ENCODE measurements at places on chromosomes 4 and X.

- no peak overlapping the region for H3K27ac ChIP-seq
- no peaks in the 10 kb centered on the region for H3K4me1 ChIP-seq
- H3K4me3 ChIP-seq, result no peak overlapping the region
- H3K27me3 ChIP-seq, result no peaks in the 10 kb centered on the region
- H3K36me3 ChIP-seq, result no peaks in the 10 kb centered on the region
- DNase-seq, result no peak
Measured at GRCh38 chr4:31237233-31237632, 517.1 kb downstream of the PCDH7 start.

DNA sequence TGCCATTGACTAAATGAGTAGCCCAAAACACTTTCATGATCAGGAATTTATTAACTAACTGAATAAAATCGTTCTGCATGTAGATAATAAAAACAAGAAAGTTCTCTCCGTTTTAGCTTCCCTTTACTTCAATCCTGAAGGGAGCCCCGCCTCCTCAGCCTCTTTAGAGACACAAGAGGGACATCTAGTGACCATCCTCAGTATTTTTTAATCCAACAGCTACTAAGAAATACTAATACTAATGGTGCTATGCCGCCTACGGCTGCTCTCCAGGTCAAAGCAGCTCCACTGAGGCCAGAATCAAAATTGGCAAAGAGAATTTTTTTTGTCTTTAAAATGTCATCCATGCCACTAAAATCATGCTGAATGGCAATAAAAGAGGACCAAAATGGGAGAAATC lies 3.2 kb upstream of the PCDH19 start:
- no peaks in the 10 kb centered on the region for H3K27me3 ChIP-seq
- no peak overlapping the region for H3K4me3 ChIP-seq
- H3K4me1 ChIP-seq, result no peaks in the 10 kb centered on the region
- no peak overlapping the region for H3K27ac ChIP-seq
- no peaks in the 10 kb centered on the region for H3K36me3 ChIP-seq

- peaks cover 65% of the 10 kb centered on the region for H3K36me3 ChIP-seq
- no peak overlapping the region for H3K4me3 ChIP-seq
- no peak overlapping the region for H3K27ac ChIP-seq
- no peaks in the 10 kb centered on the region for H3K4me1 ChIP-seq
- DNase-seq, result no peak
Measured at GRCh38 chr4:139054791-139055505, 39.4 kb downstream of the NOCT start.

- H3K27me3 ChIP-seq, result no peaks in the 10 kb centered on the region
- no peak overlapping the region for H3K4me3 ChIP-seq
- H3K4me1 ChIP-seq, result no peaks in the 10 kb centered on the region
- no peak for DNase-seq
- H3K36me3 ChIP-seq, result no peaks in the 10 kb centered on the region
Measured at GRCh38 chrX:120402369-120402768, 40.5 kb downstream of the ATP1B4 start.

DNA sequence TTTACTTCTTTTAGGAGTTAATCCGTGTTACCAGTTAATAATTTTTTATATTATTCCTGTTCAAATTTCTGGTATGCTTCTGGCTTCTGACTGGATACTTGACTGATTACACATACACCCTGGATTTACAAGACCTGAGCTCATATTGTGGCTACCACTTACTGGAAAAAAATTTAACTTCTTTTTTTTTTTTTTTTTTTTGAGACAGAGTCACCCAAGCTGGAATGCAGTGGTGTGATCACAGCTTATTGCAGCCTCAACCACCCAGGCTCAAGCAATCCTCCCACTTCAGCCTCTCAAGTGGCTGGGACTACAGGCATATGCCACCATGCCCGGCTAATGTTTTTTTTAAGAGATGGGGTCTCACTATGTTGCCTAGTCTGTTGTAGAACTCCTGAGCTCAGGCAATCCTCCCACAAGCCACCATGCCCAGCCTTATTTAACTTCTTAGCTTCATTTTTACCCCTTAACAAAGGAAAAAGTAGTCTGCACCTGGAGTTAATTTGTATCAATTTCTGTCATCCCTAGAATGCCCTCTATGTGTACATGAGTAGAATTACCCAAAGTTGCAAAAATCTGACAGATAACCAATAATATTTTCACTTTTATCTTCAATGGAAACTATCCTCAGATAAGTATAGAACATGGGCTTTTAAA lies 50.3 kb downstream of the TMEM165 start:
- H3K36me3 ChIP-seq, result no peaks in the 10 kb centered on the region
- no peak overlapping the region for H3K4me3 ChIP-seq
- no peak for DNase-seq
- H3K4me1 ChIP-seq, result peaks cover 4% of the 10 kb centered on the region
- H3K27me3 ChIP-seq, result no peaks in the 10 kb centered on the region

DNA sequence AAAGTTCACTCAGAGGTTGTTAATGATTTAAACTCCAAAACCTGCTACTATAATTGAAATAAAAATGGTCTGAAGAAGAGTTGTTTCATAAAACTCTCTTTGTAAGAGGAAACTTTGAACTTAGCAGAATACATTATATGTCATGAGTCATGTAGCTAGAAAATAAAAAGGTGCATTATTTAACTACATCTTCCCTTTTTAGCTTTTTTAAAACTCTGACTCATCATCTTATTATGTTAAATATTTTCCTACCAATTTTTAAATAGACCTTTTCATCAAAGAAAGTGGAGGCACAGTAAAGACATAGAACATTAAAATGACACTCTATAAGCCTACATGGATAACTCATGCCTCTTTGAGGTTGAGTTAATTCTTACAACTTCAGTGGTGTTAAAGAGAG lies 1.2 kb upstream of the ZNF827 start:
- no peak overlapping the region for H3K4me3 ChIP-seq
- no peak for DNase-seq
- no peaks in the 10 kb centered on the region for H3K27me3 ChIP-seq
- H3K36me3 ChIP-seq, result no peaks in the 10 kb centered on the region
- no peak overlapping the region for H3K27ac ChIP-seq

DNA sequence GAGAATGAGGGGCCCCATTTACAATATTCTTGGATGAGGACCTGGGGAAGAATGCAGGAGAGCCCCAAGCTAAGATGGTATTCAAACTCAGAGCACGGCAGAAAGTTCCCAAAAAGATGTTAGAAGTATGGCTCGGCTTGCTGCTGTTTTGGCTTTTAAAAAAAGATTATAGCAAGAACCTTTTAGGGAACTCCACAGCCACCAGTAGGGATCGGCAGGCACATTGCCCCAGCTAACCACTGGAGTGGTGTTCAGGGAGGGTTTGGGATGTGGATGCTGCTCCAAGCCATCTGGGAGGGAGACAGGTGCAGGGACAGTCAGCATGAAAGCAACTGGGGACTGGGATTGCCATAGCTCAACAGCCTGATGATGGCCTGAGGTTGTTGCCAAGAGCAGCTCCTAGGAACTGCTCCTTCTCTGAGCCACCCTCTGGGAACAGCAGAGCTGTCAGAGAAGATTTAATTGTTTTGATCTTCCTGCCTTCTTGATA lies 63.0 kb downstream of the SORBS2 start:
- no peak overlapping the region for H3K27ac ChIP-seq
- DNase-seq, result no peak
- H3K4me3 ChIP-seq, result no peak overlapping the region
- H3K27me3 ChIP-seq, result no peaks in the 10 kb centered on the region

All from tibial nerve (tissue), 4 donors.